ENCODE measurements at places on chromosomes 2 and 18. TPM values are rescaled to one million over a fixed set of nuclear protein-coding genes. Genes with fewer than 3 reads are reported as not detected.
A peak's percentile ranks its signal among the peaks of the same experiment; 100 is the strongest.

DNA sequence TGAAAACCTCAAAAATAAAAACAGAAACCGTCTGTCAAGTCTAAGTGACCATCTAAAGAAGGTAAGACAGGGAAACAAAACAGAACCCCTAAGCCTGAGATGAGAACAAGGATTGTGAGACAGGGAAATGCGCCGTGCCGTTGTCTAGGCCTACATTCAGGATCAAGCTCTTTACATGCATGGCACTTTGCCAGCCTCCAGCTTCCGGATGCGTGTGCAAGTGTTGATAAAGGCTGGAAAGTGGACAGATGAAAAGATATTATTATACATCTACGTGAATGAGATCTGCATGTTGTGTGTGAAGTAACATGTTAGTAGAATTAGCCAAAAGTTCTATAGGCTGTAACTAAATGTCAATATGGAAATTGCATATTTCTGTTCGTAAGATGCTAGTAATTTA is 28.6 kb upstream of the TMEM87B start:
- no peak overlapping the region for H3K27ac ChIP-seq
- DNase-seq, result no peak
- peaks cover 5% of the 10 kb centered on the region for H3K4me1 ChIP-seq
- no peaks in the 10 kb centered on the region for H3K27me3 ChIP-seq

GRCh38 chr2:143264851-143265250 is 135.6 kb downstream of the ARHGAP15 start:
- peak; percentile 90 for DNase-seq
- H3K4me3 ChIP-seq, result no peak overlapping the region
- no peaks in the 10 kb centered on the region for H3K36me3 ChIP-seq
- no peak overlapping the region for H3K27ac ChIP-seq
- no peaks in the 10 kb centered on the region for H3K4me1 ChIP-seq

GRCh38 chr2:38045811-38046210 is 30.1 kb downstream of the CYP1B1 start:
- H3K4me3 ChIP-seq, result no peak overlapping the region
- no peaks in the 10 kb centered on the region for H3K4me1 ChIP-seq
- H3K27me3 ChIP-seq, result no peaks in the 10 kb centered on the region
- H3K36me3 ChIP-seq, result no peaks in the 10 kb centered on the region

DNA sequence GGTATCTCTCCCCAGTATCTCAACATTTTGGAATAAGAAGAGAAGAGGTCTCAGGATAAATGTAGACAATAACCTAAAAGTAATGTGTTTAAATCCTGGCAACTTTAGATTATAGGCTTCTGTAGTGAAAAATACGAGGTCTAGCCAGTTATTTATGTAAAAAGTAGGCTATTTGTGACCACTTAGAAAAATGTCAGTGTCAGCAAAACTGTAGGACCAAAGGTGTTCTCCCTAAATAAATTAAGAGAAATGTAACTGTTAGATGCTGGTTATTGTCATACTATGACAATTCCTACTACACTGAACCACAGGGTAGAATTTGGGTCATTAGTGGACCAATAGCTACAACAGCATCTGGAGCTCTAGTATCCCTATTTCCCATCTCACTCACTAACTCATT is 2.0 kb downstream of the SUPT7L start:
- H3K36me3 ChIP-seq, result peaks cover 28% of the 10 kb centered on the region
- H3K27ac ChIP-seq, result no peak overlapping the region
- no peaks in the 10 kb centered on the region for H3K27me3 ChIP-seq
- H3K4me3 ChIP-seq, result no peak overlapping the region
- DNase-seq, result no peak
- H3K4me1 ChIP-seq, result peaks cover 20% of the 10 kb centered on the region

DNA sequence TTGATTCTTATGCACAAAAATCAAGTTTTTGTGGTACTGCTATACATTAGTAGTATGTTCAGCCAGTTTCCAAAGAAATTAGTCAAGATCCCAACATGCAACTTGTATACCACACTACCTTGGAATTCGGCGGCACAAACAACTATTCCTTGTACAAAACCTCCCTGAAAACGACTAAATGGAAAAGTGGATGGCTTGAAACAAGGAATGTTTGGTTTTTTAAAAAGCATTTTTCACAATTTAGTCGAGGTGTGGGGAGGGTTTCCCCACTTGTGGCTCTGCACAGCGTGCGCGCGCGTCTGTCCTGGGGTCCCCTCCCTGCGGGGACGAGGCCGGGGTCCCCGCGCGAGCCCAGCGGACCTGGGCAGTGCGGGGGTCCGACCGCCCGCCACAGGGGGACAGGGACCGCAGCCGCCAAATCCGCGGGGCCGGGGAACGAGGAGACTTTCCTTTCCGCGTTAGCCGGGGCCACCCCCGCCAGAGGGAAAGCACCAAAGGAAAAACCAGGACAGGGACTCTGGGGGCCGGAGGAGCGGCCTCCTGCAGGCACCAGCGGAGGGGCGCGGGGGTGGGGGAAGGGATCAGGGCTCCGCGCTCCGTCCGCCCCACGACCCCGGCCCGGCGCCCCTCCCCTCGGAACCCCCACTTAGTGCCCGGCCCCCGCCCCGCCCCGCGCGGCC is 534 bp upstream of the SOCS6 start:
- DNase-seq, result no peak
- H3K4me3 ChIP-seq, result peak overlapping the region; percentile 68
- H3K27ac ChIP-seq, result peak overlapping the region; percentile 22
- H3K4me1 ChIP-seq, result peaks cover 8% of the 10 kb centered on the region
- H3K27me3 ChIP-seq, result no peaks in the 10 kb centered on the region

- H3K27me3 ChIP-seq, result peaks cover 2% of the 10 kb centered on the region
- no peaks in the 10 kb centered on the region for H3K4me1 ChIP-seq
- H3K27ac ChIP-seq, result no peak overlapping the region
Measured at GRCh38 chr2:232973011-232973735, 39.9 kb downstream of the NGEF start.

DNA sequence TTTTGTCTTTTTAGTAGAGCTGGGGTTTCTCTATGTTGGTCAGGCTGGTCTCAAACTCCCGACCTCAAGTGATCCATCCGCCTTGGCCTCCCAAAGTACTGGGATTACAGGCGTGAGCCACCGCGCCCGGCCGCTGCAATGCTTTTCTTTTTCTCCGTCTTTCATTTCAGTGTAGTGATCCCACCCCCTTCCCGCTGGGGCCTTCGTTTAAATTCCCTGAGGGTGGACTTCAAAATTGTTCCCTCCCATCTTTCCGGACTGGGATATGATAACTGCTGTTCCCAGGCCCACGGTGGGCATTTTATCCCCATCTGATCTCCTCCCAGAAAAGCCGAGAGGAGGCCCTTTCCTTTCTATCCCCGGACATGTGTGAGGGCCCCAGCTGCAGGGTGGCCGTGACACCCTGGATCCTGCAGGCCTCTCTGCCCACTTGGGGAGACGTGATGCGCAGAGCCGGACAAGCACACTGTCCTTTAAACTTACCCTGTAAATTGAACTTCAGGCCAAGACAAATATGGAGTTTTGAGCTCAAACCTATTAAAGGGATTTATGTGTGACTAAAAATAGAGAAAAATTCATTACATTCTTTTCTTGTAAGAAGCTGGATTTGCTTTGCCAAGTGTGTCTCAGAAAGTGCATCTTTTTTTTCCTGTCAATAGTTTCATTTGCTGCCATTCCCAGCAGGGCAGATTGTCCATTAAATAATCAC is 54.5 kb upstream of the AFF3 start:
- no peak overlapping the region for H3K4me3 ChIP-seq
- H3K36me3 ChIP-seq, result no peaks in the 10 kb centered on the region
- no peaks in the 10 kb centered on the region for H3K27me3 ChIP-seq
- peak; percentile 38 for DNase-seq

- no peaks in the 10 kb centered on the region for H3K4me1 ChIP-seq
- H3K27me3 ChIP-seq, result no peaks in the 10 kb centered on the region
- no peak for DNase-seq
- no peaks in the 10 kb centered on the region for H3K36me3 ChIP-seq
- no peak overlapping the region for H3K27ac ChIP-seq
- no peak overlapping the region for H3K4me3 ChIP-seq
Measured at GRCh38 chr2:161901460-161901859, 172.6 kb downstream of the DPP4 start.

DNA sequence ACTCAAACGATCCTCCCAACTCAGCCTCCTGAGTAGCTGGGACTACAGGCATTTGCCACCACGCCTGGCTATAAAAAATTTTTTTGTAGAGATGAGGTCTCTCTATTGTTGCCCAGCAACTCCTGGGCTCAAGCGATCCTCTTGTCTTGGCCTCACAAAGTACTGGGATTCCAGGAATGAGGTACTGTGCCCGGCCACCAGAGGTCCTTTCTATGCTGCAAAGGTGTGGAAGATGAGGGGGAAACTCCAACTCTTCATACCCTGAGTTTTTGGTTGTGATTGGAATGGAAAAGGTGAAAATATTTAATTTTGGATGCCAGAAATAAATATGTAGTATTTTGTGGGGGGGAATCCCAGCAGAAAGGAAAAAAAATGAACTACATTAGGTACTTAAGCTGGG is 36.0 kb downstream of the MRPL33 start:
- H3K36me3 ChIP-seq, result no peaks in the 10 kb centered on the region
- H3K4me3 ChIP-seq, result no peak overlapping the region
- no peak overlapping the region for H3K27ac ChIP-seq

DNA sequence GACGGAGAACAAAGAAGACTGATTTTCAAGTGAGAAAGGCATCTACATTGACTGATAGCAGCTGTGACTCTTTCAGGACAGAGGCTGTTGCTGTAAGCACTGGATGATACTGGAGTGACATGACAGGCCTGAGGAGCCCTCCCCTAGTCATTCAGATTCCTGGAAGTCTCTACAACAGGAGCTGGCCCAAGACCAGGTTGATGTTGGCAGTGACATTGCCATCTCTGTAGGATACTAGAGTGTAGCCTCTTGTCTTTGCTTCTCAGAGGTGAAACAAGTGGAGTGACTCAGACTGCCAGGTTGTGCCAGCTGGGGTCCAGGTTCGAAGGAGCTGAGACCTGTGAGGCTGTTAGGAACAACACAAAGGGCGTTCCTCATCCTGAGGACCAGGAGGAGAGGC is 44.7 kb upstream of the SH3RF3 start:
- H3K36me3 ChIP-seq, result no peaks in the 10 kb centered on the region
- H3K27ac ChIP-seq, result no peak overlapping the region
- peaks cover 17% of the 10 kb centered on the region for H3K27me3 ChIP-seq
- peaks cover 6% of the 10 kb centered on the region for H3K4me1 ChIP-seq
- no peak overlapping the region for H3K4me3 ChIP-seq

- DNase-seq, result no peak
- no peaks in the 10 kb centered on the region for H3K36me3 ChIP-seq
- no peaks in the 10 kb centered on the region for H3K27me3 ChIP-seq
Measured at GRCh38 chr18:44609181-44609941, 71.3 kb upstream of the SETBP1 start.

GRCh38 chr2:222941510-222942032 is 80.7 kb downstream of the ACSL3 start:
- no peak overlapping the region for H3K4me3 ChIP-seq
- H3K27ac ChIP-seq, result no peak overlapping the region
- H3K27me3 ChIP-seq, result no peaks in the 10 kb centered on the region
- peaks cover 5% of the 10 kb centered on the region for H3K4me1 ChIP-seq
- peaks cover 4% of the 10 kb centered on the region for H3K36me3 ChIP-seq

Gene SLC4A1AP
- total RNA-seq, result 20.9 TPM

Gene CENPA
- 0.75 TPM for total RNA-seq

Gene REG1B
- total RNA-seq, result not detected

Gene PLA2R1
- total RNA-seq, result 10.5 TPM

Gene DPP10
- total RNA-seq, result 1.3 TPM

Gene SATB2
- total RNA-seq, result 11.6 TPM

Data from astrocyte (in vitro differentiated cells and primary cell).